ENCODE measurements at places on chromosomes 4 and X. TPM values are rescaled to one million over a fixed set of nuclear protein-coding genes. Genes with fewer than 3 reads are reported as not detected.
A peak's percentile ranks its signal among the peaks of the same experiment; 100 is the strongest.

The PDGFRA gene
- not detected for total RNA-seq

The FAM13A gene
- 6.0 TPM for total RNA-seq

The USP17L25 gene
- total RNA-seq = not detected

The HMX1 gene
- not detected for total RNA-seq

GRCh38 chr4:127048376-127049044 lies 584.2 kb upstream of the INTU start:
- no peaks in the 10 kb centered on the region for H3K36me3 ChIP-seq
- no peaks in the 10 kb centered on the region for H3K4me1 ChIP-seq
- no peak overlapping the region for H3K4me3 ChIP-seq
- H3K27me3 ChIP-seq = no peaks in the 10 kb centered on the region

- H3K27me3 ChIP-seq = no peaks in the 10 kb centered on the region
- DNase-seq = no peak
- no peak overlapping the region for H3K4me3 ChIP-seq
- no peaks in the 10 kb centered on the region for H3K36me3 ChIP-seq
- H3K27ac ChIP-seq = no peak overlapping the region
Observed at GRCh38 chr4:20319825-20320612, 68.3 kb downstream of the SLIT2 start.

DNA sequence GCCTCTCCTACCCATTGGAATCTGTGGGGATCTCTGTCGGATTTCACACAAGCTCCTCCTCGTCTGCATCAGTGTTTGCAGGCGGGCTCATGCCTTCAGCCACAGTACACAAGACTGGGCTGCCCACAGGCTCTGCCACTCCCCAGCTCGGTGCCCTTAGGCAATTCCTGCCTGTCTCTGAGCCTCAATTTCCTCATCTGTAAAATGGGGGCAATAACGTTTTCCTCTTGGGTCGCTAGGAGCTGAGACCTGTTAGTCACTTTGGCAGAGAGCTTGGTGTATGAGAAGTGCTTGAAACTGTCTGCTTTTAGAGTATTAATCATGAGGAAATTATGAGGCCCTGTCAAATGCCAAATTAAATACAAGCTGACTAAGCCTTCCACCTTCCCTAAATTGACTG lies 27.6 kb upstream of the MSX1 start:
- H3K36me3 ChIP-seq = no peaks in the 10 kb centered on the region
- H3K4me3 ChIP-seq = no peak overlapping the region
- no peak for DNase-seq
- H3K27me3 ChIP-seq = peaks cover 7% of the 10 kb centered on the region
- no peak overlapping the region for H3K27ac ChIP-seq
- H3K4me1 ChIP-seq = no peaks in the 10 kb centered on the region

- DNase-seq = peak; percentile 3
- H3K27ac ChIP-seq = no peak overlapping the region
- no peaks in the 10 kb centered on the region for H3K36me3 ChIP-seq
- H3K4me3 ChIP-seq = no peak overlapping the region
- no peaks in the 10 kb centered on the region for H3K4me1 ChIP-seq
Observed at GRCh38 chr4:22897520-22898108, 204.9 kb downstream of the GBA3 start.

DNA sequence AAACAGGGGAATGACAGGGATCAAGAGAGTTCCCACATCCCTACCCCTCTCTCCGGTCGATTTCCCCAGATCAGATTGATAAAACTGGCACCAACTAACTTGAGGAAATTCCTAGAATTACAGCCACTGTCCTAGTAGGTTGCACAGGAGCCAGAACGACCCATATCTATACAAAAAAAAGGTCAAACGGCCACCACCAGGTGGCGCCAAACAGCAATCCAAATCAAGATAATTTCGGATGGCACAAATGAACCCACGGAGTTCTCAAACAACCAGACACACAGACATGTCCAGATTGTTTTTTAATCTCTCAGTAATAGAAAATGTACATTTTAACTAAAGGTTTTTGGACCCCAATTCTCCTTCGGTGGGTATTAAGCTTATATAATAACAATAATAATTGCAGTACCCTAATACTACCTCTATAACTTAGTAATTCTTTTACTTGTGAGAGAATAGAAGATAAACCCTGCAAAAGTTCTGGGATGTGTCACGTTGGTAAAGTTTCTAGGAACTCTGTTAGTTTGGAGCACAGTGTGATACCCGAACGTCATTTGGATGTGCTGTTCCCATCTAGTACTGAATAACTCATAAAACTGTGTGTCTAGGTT lies 212.6 kb downstream of the SPOCK3 start:
- no peak overlapping the region for H3K27ac ChIP-seq
- H3K4me3 ChIP-seq = no peak overlapping the region
- no peaks in the 10 kb centered on the region for H3K36me3 ChIP-seq
- no peaks in the 10 kb centered on the region for H3K27me3 ChIP-seq
- no peaks in the 10 kb centered on the region for H3K4me1 ChIP-seq

DNA sequence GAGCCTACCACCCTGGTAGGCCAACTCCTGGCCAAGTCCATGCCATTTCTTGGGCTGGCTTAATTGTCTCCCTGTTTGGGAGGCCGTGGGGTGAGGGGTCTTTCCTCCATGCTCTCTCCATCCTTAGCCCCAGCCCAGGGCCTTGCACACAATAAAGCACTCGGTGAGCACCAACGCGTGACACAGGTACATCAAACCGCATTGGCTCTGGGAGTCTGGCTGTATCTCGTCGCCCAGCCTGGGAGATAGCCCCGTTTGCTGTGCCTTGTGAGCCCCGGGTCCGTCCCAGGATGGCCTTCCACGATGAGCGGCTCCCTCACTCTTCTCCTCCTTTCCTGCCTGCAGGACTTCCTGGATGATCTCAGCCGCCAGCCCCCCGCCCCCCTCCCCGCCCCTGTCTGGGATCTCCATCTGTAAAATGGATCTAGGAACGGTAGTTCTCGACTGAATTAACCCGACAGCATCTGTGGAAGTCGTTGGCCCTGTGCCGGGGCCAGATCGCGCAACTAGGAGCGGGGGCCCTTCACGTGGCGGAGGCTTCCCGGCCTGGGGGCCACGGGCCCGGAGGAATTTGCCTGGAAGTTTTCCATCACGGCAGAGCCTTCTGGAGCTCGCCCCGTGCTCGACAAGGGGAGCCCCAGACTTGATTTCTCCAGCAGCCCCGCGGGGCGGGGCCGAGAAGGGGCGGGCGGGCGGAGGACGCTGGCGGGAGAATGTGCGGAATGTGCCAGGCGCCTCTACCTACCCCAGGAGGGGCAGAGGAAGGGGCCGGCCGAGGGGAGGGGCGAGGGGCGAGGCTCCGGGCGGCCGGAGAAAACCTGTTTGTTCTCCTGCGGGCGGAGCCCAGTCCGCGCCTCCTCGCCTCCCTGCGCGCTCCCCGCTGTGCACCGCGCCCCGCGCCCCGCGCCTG lies at the start of gene ZNF185:
Gene ZNF185 (plus strand): TSS at position 846 of the 910 bp plus-strand sequence. CDS start 16,423 bp downstream, outside the sequence.
- H3K27me3 ChIP-seq = peaks cover 10% of the 10 kb centered on the region
- no peak within 1 kb of the TSS for H3K27ac ChIP-seq
- no peak within 1 kb of the TSS for H3K4me3 ChIP-seq
- peak; percentile 11 for DNase-seq
- no peaks in the 10 kb centered on the region for H3K4me1 ChIP-seq

GRCh38 chrX:136021903-136022302 lies 36.7 kb downstream of the SLC9A6 start:
- no peak for DNase-seq
- no peak overlapping the region for H3K4me3 ChIP-seq
- peaks cover 9% of the 10 kb centered on the region for H3K4me1 ChIP-seq
- peaks cover 10% of the 10 kb centered on the region for H3K36me3 ChIP-seq
- peak overlapping the region; percentile 78 for H3K27ac ChIP-seq
- no peaks in the 10 kb centered on the region for H3K27me3 ChIP-seq

GRCh38 chrX:103201041-103201440 lies 13.9 kb upstream of the BEX4 start:
- no peak overlapping the region for H3K4me3 ChIP-seq
- DNase-seq = no peak
- no peaks in the 10 kb centered on the region for H3K27me3 ChIP-seq

GRCh38 chr4:77194989-77195388 lies 38.0 kb downstream of the CCNG2 start:
- H3K4me1 ChIP-seq = peaks cover 20% of the 10 kb centered on the region
- H3K4me3 ChIP-seq = no peak overlapping the region
- no peak for DNase-seq
- H3K27ac ChIP-seq = no peak overlapping the region
- peaks cover 4% of the 10 kb centered on the region for H3K27me3 ChIP-seq

The SSX2B gene
- total RNA-seq = not detected

DNA sequence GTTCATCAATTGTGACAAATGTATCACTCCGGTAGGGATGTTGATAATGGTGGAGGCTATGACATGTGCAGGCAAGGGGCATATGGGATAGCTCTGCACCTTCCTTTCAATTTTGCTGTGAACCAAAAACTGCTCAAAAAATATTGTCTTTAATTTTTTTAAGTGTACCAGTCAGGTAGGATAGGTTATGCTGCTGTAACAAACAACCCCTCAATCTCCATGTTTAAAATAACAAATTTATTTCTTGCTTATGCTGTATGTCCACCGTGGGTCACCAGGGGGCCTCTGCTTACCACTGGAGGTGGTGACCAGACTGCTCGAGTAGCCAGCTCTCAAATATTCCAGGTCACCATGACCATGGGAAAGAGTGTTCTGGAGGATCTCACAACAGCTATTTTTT lies 23.4 kb upstream of the MSX1 start:
- no peaks in the 10 kb centered on the region for H3K36me3 ChIP-seq
- DNase-seq = no peak
- peaks cover 2% of the 10 kb centered on the region for H3K27me3 ChIP-seq
- H3K27ac ChIP-seq = no peak overlapping the region
- H3K4me3 ChIP-seq = no peak overlapping the region
- H3K4me1 ChIP-seq = no peaks in the 10 kb centered on the region

DNA sequence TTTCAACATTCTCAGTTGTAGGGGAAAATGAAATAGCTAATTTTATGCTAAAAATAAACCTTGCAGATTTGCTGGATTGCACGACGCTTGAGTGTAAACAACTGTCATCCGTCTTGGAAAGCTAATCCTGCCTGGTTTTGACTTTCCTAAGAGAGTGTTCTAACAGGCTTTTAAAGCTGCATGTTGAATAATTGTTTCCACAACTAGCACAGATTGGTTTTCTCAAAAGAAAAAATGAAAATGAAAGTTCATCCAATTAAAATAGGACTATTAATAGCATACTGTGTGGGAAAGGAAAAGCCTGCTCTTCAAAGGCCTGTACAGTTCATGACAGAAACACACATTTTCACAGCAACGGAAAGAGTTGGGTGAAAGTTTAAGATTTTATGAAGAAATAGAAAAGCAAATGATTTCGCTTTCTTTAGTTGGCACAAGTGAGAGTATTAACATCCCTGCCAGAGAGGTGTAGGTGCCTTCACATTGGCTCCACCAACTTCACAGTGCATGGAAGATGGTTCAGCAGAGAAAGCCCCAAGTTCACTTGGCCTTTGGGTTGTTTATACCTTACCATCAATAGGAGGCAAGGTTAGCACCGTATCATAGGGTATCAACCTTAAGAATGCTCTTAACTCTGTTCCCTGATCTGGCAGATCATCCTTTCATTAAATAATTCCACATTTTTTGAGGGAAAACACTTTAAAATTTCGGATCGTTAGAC lies 140.0 kb upstream of the GUCY1A1 start:
- no peaks in the 10 kb centered on the region for H3K36me3 ChIP-seq
- H3K4me3 ChIP-seq = no peak overlapping the region
- no peak overlapping the region for H3K27ac ChIP-seq
- H3K27me3 ChIP-seq = peaks cover 2% of the 10 kb centered on the region
- DNase-seq = no peak
- no peaks in the 10 kb centered on the region for H3K4me1 ChIP-seq

DNA sequence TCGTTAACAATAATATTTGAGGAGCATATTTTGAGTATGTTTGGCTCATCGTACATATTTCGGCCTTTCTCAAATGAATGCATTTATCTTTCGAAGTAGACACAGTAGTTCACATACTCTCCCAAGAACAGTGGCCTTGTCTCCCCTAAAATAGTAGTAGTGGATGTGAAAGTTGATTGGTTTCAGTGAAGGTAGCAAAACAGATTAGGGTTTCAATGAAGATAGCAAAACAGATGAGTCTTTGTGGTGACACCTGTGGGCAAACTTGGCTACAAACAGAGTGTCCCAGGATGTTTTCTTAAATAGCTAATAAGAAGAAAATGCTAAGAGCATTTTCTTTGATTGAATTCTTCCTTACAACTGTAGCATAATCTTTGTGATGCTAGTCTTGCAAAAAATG lies 67.0 kb downstream of the USP9X start:
- no peak overlapping the region for H3K27ac ChIP-seq
- DNase-seq = no peak
- no peaks in the 10 kb centered on the region for H3K27me3 ChIP-seq
- no peak overlapping the region for H3K4me3 ChIP-seq
- no peaks in the 10 kb centered on the region for H3K4me1 ChIP-seq
- peaks cover 14% of the 10 kb centered on the region for H3K36me3 ChIP-seq

The SMR3B gene
- not detected for total RNA-seq

- no peak overlapping the region for H3K4me3 ChIP-seq
- H3K27ac ChIP-seq = no peak overlapping the region
- H3K4me1 ChIP-seq = no peaks in the 10 kb centered on the region
Observed at GRCh38 chrX:152989292-152989658, 4.6 kb downstream of the PNMA5 start.

The CT83 gene
- total RNA-seq = not detected

- DNase-seq = no peak
- no peak overlapping the region for H3K4me3 ChIP-seq
- H3K27ac ChIP-seq = no peak overlapping the region
Observed at GRCh38 chrX:44082829-44083228, 109.6 kb upstream of the NDP start.

DNA sequence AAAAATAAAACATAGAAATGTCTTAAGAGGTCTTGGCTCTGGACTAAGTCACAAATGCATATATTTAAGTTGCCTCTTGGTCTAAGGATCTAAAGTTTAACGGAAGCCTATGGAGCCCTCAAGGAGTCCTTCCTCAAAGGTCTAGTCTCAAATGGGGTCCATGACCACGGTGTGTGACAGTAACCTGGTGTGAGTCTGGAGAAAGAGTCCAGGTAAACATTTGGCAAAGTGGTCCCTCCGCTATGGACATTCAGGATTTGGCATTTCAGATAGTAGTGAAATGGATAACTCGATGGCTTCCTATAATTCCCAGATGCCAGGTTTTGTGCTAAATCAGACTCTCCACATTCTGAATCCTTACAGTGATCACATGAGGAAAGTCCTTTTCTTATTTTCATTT lies 44.2 kb downstream of the RHOH start:
- H3K4me3 ChIP-seq = peak overlapping the region; percentile 77
- H3K27me3 ChIP-seq = no peaks in the 10 kb centered on the region
- DNase-seq = peak; percentile 1
- H3K27ac ChIP-seq = peak overlapping the region; percentile 90
- H3K36me3 ChIP-seq = peaks cover 92% of the 10 kb centered on the region

- no peak for DNase-seq
- H3K4me3 ChIP-seq = no peak overlapping the region
- H3K36me3 ChIP-seq = no peaks in the 10 kb centered on the region
- H3K27me3 ChIP-seq = peaks cover 14% of the 10 kb centered on the region
- no peaks in the 10 kb centered on the region for H3K4me1 ChIP-seq
Observed at GRCh38 chr4:40710484-40711254, 39.1 kb upstream of the NSUN7 start.

The ERCC6L gene
- 11.3 TPM for total RNA-seq

Measured in activated CD8-positive, alpha-beta T cell treated with anti-CD3 and anti-CD28 coated beads for 36 hours (primary cell).